Hepatic stellate cell (primary cell): ENCODE measurements at places on chromosomes 13 and 19.
A peak's percentile ranks its signal among the peaks of the same experiment; 100 is the strongest.

GRCh38 chr19:1132552-1133383 is 29.0 kb downstream of the GPX4 start:
- DNase-seq = no peak

- DNase-seq = no peak
These were observed 1.0 kb upstream of the SLC7A10 start for GRCh38 chr19:33226550-33227241.

DNA sequence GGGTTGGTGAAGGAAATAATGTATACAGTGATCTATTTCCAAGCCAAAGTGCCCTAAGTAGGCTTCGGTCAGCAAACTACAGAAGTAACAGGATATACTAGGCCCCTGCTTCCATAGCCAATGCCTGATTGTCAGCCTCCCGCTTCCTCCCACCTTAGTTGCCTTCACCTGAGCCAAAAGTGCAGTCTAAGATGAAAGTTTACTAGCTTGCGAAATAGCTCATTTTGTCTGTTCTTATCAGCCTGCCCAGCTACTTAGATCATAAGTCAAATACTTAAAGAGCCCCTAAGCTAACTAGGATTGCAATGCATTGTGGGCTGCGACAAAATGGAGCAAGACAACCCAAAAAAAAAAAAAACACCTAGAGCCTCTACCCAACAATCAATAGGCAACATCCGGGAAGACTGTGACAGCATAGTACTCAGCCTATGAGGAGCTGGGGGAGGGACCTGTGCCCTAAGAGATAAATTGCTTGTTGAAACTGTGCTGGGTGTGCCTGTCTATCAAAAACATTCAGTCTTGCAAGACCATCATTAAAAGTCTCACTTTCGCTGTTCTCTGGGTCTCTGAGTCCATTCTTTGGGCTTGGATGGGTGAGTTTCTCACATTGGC is 454.7 kb upstream of the TSHZ3 start:
- no peak for DNase-seq

DNA sequence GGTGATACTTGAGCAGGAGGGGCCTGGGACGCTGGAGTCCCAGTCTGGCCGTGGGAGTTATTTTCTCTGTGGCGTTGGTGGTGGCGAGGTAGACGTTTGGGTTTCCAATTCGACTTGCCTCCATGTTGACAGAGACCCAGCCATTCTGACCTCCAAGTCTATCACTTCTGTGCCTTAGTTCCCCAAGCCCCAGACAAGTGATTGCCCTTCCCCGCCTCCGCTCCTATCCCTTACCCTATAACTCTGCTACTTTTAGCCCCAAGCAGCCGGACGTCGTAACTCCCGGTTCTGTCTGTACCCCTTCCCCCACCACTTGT is 549 bp downstream of the TIMM50 start:
- no peak for DNase-seq

DNA sequence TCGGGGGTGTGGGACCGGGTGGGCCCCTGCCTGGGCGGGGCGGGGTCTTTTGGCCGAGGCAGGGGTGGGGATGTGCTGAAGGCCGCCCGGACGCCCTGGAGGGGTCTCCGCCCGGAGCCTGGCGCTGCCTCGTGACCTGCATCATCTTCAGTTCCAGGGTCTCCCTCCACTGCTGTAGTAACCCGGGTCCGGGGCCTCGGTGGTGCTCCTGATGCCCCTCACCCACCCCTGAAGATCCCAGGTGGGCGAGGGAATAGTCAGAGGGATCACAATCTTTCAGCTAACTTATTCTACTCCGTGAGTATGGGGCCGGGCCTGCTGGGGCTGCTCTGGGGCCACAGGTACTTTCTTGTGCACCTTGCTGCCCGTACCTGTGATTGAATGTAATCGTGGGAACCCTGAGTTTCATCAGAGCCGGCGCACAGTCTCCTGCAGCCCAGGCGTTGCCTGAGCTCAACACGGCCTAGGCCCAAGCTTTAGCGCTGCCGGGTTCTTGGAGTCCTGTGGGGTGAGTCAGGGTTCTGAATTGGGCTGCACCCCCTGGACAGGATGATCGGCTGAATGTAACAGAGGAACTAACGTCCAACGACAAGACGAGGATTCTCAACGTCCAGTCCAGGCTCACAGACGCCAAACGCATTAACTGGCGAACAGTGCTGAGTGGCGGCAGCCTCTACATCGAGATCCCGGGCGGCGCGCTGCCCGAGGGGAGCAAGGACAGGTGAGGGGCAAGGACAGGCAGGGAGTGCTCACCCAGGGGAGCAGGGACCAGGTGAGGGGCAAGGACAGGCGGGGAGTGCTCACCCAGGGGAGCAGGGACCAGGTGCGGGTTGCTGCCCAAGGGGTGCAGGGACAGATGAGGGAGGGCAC is 10.5 kb downstream of the PEAK3 start:
- peak; percentile 91 for DNase-seq

- DNase-seq = no peak
These were observed 10.8 kb downstream of the TMEM38A start for GRCh38 chr19:16671652-16672274.
